Activated T-cell treated with anti-CD3 and anti-CD28 coated beads for 4 hours (primary cell): ENCODE measurements at places on chromosomes 6 and 20.

DNA sequence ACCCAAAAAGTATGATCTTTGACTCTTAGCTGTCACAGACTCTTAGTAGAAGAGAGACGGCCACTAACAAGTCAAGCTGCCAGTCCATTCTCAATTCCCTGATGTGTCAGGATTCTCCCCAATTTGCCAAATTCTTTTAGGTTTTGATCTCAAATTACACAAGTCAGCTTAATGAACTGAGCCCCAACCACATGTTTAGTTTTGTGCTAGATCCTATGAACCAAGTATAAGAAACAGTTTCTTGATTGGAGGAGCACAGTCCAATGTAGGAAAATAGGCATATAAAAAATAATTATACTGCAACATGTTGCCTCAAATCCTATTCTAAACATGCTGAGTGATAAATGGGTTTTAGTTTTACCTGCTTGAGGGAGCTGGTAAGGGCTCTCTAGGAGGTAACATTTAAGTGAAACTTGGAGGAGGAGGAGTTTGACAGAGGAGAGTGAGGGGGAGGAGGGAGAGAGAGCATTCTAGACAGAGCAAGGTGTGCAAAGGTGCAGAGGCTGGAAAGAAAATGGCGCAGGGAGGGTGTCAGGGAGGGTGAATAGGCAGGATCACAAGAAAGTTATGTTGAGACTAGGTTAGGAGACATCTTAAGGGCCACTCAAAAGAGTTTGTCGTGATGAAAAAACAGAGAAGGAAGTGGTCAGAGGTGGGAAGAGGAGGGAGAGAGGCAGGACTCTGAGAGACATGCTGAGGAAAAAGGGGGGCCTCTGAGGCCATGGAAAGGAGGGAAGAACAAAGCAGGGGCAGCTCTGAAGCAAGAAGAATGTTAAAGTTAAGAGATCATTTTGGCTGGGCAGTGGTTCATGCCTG, 22.8 kb upstream of the FAM83C start:
- DNase-seq: no peak

GRCh38 chr20:33560026-33560425, 70.1 kb downstream of the CBFA2T2 start:
- DNase-seq: no peak

- no peak for DNase-seq
Measured at GRCh38 chr6:18368277-18369105, 18.7 kb upstream of the RNF144B start.

DNA sequence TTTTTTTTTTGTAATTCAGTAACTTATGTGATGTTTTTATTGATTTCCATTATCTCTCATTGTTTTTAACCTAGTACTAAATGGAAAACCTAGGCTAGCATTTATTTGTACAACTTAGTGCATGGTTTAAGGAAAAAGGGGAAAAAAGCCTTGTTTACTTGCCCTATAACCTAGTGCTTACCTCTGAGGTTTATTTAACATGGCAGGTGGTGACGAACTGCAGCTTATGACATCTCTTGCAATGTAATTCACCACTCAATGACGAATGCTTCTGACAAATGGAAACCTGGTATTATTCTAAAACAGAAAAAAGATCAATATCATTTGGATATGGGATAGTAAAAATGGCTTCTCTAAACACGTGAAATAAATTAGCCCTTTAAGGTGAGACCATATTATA, 618.6 kb upstream of the FLRT3 start:
- no peak for DNase-seq

DNA sequence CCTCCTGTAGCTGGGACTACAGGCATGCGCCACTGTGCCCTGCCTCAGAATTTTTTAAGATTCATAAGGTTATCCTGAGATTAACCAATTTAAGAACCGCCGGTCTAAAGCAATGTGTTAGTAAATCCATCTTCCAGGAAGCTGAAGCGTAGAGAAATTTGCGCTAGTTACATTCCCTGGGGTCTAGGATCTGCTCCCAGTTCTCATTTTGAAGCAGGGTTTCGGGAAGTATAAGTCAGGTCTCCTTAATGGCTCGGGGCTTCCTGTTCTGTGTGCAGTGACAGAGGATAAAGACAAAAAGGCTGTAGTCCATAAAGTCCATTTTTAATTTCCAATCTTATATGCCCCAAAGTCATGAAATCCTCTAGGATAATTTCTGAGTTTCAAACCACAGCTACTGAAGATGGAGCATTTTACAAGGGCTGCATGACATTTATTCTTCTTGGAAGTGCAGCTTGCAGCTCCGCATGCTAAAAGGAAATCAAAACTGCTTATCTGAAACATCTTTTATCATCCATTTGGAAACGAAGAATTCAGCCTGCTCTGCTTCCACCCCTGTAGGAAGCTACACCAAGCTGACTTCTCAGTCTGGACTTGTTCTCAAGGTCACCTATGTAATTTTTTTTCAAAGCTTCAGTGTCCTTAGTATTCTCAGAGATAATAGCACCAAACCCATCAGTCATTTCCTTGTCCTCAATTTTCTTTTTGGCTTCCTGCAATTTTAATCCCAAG, 326.1 kb downstream of the PRL start:
- no peak for DNase-seq

DNA sequence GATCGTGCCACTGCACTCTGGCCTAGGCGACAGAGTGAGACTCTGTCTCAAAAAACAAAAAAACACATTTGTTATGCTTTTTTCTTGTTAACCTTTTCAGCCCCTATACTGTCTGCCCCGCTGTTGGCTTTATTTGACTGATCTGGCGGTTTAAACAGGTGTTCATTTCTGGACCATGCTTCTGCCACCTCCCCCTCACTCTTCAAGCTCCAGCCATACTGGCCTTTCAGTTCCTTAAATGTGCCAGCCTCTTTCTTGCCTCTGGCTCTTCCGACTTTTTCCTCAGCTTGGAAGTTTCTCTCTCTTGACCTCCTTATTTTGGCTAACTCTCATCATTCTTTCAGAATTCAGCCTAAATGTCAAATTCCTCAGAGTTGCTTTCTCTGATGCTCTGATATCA, 35.2 kb upstream of the TXLNB start:
- no peak for DNase-seq

DNA sequence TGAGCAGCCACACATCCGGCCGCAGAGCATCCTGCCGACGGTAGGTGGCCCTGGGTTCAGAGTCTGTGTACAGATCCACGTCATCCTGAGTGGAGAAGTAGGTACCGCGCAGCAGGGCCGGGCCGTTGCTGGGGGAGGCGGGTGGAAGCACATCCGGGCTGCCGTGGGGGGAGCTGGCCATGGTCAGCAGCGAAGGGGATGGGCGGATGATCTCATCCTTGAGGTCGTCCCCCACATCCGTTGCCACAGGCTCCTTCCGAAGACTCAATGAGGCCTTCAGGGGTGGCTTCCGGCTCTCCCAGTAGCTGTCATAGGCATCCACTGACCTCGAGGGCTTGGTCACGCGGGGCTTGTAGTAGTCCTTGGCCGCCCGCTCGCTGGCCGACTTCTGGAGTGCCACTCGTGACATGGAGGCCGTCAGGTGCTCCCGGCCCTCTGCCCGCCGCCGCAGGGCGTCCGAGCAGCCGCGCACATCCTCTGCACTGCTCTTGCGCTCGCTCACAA, 9.2 kb downstream of the SPATA2 start:
- no peak for DNase-seq

DNA sequence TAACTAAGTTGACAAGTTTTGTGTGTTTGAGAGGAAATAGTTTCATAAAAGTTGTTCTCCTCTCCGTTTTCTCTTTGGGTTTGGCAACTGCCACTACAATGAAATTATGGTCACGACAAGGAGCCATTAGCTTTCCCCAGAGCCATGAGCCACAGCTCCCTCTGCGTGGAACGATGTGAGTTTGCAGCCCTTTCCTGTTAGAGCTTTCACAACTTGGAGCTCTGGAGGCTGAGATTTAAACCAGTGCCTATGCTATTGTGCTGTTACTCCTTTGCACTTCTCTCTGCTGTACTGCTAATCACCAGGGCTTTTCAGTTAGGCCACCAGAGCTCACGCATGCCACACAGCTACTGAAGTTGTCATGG, 29.3 kb upstream of the TXNDC5 start:
- DNase-seq: no peak

DNA sequence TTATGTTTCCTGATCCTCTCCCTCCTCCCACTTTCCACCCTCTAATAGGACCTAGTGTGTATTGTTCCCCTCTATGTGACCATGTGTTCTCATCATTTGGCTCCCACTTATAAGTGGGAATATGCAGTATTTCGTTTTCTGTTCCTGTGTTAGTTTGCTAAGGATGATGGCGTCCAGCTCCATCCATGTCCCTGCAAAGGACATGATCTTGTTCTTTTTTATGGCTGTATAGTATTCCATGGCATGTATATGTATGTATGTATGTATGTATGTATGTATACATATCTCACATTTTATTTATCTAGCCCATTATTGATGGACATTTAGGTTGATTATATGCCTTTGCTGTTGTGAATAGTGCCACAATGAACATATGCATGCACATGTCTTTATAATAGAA, 188.7 kb downstream of the RFPL4B start:
- DNase-seq: no peak

GRCh38 chr6:2962004-2962403, 9.4 kb downstream of the SERPINB6 start:
- no peak for DNase-seq

DNA sequence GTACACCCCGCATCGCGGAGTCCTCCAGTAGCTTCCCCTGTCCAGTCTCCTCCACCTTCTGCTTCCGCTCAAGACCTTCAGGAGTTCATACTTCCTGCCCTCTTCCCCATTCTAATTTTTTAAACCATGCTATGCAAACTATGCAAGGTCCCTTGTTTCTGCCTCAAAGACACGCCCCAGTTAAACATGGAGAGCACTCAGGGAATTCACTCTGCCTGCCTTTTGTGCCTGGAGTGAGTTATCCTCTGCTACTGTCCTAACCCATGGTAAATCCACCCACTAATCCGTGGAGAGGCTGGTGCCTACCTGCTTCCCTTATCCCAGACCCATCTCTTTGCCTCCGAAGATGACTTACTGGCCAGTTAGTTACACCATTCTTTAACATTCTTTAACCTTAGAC, 473.7 kb upstream of the JARID2 start:
- DNase-seq: no peak

GRCh38 chr20:37389844-37390275, 43.9 kb downstream of the SRC start:
- no peak for DNase-seq

DNA sequence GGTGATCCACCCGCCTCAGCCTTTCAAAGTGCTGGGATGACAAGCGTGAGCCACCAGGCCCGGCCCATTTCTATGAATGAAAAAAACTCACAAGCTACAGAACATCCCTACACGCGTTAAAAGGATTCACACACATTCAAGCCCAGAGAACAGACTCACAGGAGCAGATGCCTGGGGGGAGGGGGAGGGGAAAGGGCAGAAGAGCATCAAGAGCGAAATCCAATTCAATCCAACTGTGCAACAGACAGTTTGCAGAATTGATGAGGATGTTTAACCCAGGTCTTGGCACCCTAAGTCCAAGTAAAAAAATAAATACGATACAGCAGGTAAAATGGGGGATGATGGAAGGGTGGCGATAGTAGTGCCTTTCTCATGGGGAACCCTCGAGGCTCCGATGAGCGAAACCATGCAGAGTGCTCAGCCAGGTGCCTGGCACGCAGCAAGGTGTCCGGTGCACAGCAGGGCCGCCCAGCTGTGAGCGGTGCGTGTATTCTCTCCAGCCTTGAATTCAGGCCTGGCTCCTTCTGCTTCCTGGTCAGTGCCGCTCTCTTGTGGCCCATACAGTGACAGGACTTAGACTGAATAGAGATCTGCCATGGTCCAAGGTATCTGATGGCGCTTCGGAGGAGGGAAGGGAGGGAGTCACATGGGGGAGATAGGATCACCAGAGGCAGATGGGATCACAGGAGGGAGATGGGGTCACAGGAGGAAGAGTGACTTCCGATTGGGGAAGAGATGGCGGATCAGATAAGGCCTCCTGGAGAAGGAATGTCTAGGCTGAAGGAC, 35.4 kb upstream of the ANGPT4 start:
- DNase-seq: no peak

DNA sequence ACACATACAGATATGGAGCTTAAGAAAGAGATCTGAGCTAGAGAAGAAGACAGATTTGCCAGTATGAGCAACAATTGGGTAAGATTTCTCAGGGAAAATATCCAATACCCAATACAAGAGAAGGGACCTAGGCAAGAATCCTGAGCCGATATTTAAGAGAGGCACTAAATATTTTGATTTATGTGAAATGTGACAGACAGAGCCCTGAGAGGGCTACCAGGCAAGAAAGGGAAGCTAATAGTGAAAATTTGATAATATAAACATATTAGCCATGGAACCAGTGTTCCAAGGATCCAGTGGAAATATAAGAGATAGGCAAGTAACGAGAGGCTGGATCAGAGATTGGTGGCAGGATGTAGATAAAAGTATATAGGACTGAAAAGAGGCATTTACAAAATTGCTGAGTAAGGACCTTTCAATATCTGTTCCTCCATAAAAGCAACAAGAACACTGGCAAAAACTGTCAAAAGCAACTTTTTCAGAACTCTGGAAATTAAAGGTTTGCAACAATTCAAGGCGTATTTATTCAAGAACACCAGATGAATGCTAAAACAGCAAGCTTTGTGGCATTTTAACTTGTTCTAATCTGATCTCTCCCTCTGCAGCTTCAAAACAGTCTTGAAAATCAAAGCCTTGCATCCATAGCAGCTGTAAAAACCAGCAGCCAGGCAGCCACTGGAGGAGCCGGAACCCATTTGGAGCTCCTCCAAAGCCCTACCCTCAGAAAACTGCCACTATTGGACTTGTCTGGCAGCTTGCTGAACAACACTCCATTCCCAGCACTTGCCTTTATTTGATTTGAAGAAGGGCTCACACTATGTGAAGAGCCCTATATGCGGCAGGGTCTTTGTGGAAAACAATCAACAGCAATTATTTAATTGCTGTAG, 58.8 kb downstream of the REV3L start:
- no peak for DNase-seq
